Effector memory CD4-positive, alpha-beta T cell (primary cell): ENCODE measurements at places on chromosomes 13 and 19.
A peak's percentile ranks its signal among the peaks of the same experiment; 100 is the strongest.

DNA sequence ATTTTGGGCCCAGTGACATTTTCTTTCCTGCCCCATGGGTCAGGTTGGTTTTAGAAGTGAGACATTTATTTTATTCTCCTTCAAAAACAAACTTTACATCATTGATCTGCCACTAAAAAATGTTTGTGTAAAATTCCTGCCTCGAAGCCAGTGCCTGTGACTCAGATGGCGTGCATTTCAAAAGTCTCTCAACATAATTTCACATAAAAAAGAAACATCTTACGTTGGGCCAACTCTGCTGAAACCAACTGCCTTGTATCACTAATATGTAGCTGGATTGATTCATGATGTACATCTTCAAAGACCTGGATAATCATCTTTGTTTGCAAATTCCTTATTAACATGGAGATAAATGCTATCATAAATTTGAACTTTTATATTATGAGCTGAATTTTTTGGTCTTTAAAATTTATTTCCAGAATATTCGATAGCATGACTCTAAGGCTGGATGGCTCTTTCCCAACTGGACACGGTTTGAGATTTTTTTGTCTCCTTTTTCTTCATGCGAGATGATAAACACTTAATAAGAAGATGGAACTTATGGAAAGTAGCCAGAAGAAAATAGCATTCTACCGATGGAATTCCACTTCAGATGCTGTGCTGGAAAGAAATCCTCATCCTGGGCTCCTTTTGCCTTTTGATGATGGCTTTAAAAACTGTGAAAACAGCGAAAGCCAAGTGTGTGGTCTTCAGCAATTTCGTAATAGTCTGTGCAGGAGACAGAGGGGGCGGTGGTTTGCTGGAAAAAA, 420.5 kb downstream of the FGF9 start:
- no peak for DNase-seq

DNA sequence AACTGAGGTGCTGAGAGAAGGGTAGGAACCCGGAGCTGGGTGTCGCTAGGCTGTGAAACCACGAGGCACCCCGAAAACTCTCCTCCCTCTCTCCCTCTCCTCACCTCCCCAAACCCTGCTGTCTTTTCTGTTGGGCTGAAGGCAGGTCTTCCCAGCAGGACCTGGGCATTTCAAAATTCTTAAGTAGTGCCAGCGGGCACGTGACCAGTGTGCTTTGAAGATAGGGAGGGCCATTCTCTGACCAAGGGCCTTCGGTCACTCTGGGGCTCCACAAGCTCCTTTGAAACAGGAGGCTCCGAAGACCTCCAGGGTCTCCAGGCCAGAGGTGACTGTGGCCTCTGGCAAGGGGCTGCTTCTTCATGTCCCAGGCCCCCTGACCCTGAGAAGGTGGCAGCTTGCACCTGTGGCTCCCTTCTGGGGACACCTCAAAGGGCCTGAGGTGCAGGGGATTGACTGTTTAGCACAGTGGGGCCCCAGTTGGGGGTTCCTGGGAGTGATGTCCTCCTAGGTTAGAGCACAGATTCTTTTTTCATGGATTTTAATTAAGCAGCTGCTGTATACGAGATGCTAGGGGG, 48.3 kb downstream of the DNM2 start:
- no peak for DNase-seq

DNA sequence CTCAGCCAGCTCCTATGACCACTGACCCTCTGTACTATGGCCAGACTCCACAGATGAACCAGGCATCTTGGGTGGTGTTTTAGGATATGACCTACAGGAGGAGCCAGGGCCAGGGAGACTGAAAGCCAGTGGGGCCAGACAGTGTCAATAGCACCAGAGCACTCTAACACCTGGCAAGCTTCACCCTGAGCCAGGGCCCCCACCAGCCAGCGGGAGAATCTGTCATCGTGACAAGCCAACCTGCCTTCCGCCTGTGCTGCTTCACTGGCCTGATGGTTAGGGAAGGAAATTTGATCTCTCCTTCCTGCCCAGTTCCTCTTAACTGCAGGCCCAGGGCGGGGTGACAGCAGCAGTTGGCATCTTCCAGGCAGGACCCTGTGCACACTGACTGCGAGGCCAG, 222.4 kb downstream of the UQCRFS1 start:
- no peak for DNase-seq

DNA sequence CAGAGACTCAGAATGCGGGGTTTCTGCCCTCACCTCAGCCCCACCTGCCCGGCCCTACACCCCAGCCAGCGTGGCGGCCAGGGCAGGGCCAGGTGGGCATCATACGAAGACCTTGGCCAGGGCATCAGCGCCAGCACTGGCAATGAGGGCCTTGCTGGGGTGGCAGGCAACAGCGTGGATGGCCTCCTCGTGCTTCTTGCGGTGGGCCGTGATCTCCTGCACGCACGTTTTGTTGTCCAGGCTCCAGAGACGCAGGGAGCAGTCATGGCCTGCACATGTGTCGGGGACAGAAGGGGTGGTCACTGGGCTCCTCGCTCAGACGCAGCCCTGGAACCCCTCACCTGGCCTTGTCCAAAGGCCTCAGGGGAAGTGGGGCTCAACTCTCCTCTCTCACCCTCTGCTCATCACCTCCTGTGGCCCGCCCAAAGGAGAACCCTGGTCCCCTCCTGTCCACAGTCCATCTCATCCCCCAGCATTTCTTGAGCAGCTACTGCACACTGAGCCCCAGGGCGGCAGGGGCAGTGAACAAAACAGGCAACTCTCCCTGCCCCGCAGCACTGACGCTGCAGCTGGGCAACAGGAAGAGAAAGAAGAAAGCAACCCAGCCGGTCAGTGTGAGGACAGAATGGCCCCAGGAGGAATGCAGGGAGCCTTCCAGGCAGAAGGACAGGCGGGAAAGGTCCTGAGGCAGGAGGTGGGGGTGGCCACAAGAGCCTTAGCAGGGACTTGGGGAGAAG, 3.8 kb upstream of the PRKD2 start:
- DNase-seq: no peak

GRCh38 chr13:40116008-40116407, 460.5 kb downstream of the COG6 start:
- DNase-seq: peak; percentile 32

GRCh38 chr13:85661675-85662074, 137.5 kb downstream of the SLITRK6 start:
- DNase-seq: no peak

DNA sequence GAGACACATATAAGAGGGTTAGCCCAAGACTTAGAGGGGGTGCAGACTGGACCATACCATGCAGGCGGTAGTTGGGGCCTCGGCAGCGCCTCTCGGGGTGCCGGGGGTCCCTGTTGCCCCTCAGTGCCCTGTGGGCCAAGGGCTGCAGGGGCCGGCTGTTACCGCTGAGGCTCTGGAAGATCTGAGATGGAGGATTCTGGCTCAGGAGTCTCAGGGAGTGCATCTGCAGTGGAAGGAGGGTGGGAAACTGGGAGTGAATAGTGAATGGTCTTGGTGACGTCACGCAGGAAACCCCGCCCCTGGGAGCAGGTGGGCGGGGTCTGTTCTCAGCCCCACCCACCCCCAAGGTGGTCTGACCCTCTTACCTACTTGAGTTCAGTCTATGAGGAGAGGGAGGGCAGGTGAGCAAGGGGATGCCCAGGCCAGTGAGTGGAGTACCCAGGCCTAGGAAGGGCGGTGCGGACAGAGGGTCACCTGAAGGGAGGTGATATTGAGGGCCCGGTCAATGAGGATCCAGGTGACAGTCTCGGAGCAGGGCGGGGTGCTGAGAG, 1.7 kb upstream of the DBP start:
- DNase-seq: no peak

GRCh38 chr13:52004511-52005170, 6.6 kb downstream of the ATP7B start:
- no peak for DNase-seq

- DNase-seq: no peak
Measured at GRCh38 chr13:92362717-92363116, 863.9 kb upstream of the GPC6 start.

DNA sequence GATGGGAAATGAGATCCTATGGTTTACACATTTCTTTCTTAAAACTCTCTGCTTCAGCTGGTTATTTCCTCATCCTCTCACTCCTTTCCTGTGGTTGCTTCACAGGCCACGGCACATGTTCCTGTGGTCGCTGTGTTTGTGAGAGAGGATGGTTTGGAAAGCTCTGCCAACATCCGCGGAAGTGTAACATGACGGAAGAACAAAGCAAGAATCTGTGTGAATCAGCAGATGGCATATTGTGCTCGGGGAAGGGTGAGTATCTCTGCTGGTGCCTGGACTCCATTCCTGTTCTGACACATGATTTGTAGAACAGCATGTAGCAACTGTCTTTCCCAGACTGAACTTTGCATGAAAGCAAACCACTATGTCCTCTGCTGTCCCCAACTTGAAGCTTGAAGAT, 254.2 kb downstream of the ITGBL1 start:
- DNase-seq: no peak

- DNase-seq: no peak
Measured at GRCh38 chr13:107817647-107818287, 397.6 kb downstream of the LIG4 start.

GRCh38 chr19:4866595-4867424, 657 bp downstream of the PLIN3 start:
- peak; percentile 33 for DNase-seq

DNA sequence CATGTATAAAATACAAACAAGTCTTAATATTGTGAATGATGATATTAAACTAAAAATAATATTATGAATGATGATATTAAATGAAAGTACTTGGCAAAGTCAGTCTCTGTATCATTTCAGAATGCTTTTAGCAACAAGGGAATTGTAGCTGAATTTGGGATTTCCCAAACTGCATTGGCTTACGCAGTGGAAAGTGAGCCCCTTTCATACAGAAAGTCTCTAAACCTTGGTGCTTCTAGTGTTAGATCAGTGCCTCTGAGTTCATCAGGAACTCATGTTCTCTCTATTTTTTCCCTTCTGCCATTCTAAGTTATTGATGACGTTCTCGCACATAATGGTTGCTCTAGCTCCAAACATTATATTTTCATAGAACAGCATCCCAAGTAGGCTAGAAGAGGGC, 300.0 kb downstream of the ITGBL1 start:
- DNase-seq: no peak

GRCh38 chr13:23905766-23906165, 8.5 kb upstream of the C1QTNF9B start:
- no peak for DNase-seq

DNA sequence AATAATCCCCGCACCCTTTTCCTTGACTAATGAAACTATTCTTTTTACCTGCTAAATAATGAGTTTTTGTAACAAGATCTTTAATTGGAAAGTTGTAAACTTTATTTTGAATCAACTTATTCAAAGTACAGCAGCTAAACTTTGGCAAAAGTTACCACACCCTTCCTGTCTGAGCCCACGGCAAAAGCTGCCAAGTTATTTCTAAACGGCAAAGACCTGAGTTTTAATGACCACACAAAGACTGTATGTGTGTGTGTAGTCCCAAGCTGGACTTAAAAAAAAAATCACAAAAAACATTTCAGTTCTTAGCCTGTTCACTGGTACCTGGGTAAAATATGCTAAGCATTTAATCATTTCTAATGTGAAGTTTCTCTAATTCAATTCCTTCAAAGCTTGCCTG, 60.7 kb downstream of the ZAR1L start:
- DNase-seq: no peak

DNA sequence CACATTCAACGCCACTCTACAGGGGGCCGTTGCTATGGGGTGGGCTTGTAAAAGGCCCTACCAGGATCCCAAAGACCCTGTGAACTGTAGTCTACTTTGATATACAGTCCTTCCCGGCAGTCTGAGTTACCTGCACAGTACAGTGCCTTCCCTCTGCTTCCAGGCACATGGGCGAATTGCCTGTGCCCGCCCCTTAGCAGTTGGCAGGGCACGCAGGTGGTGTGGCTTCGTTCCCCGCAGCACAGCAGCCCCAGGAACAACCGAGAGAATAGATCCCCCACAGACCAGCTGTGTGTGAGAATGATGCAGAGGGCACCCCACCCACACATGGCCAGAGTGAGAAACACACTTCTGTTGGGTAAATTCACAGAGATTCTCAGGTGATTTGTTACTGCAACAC, 60.6 kb downstream of the MRPL57 start:
- no peak for DNase-seq

DNA sequence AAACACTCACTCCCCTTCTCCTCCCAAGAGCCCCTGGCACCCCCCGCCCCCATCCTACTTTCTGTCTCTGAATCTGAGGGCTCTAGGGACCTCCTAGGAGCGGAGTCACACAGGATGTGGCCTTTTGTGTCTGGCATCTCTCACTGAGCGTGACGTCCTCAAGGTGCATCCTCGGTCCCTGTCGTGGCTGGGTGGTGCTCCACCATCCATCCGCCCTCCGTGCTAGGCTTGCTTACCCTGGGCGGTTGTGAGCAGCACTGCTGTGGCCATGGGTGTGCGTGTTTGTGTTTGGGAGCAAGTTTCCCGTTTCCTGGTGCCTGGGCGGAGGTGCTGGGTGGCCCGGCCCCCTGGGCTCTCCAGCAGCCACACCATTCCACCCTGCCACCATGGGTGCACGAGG, 12.2 kb downstream of the PLEKHJ1 start:
- no peak for DNase-seq

GRCh38 chr13:42720858-42721219, 60.5 kb upstream of the FAM216B start:
- DNase-seq: no peak

DNA sequence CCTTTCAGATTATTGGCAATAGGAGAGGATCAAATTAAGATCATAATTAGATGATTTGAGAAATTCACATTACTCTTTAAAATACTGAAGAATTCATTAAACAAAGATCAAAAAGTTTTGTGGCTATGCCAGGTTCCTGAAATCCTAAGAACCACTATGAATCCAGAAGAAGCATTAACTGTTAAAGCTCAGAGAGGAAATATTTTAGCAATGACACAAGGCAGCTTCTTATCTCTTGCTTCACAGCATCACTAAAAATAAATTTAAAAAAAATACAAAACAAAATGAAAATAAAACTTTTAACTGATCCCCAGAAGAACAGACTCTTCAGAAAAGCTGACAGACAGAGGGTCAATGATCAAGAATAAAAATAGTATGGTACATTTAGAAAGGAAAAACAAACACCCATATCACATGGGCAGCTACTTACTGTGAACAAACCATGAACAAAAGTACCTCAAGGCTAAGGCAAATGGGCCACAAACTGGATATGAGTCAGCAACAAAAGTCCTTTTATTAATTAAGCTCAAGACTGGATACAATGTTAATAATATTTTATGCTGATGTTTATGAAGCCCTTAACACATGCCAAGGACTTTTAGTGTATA, 19.6 kb downstream of the RNF6 start:
- no peak for DNase-seq

DNA sequence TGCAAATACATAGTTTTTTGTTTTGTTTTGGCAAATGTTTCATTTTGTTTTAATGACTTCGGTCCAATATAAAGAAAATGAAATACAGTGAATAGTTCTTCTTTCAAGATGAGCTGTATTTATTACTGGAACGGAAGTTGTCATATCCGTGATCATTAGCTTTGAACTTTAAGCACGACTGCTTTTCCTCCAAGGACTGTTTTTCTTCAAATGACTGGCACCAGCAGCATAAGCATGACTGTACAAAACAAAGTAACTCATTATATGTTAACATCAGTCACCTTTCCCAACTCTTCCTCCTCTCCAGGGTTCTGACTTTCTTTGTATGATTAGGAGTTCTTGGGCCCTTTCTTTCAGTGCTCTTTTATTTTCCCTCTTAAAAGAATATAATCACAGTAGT, 20.5 kb downstream of the EDNRB start:
- DNase-seq: no peak
